ENCODE measurements at places on chromosomes 6 and 20.

- no peak for DNase-seq
Observed at GRCh38 chr6:1636272-1636825, 26.6 kb downstream of the FOXC1 start.

DNA sequence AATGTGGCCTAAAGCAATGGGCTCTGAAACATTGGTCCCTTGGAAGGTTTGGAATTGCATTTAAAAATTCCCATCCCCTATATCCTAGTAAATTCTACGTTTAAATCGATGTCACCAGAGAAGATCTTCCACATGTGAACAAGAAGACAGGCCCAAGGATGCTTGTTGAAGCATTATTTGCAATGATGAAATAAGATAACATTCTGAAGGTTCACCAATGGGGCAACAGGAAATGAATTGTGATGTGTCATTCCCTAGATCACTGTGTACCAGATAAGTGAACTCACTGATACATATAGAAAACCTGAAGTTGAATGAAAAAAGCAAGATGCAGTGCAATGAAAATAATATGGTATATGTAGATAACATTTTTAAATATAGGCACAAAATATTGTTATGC is 464.3 kb upstream of the BTBD3 start:
- DNase-seq, result peak; percentile 65

- no peak for DNase-seq
Observed at GRCh38 chr6:124163676-124164075, 360.0 kb downstream of the NKAIN2 start.

GRCh38 chr20:20327746-20328145 is 40.2 kb upstream of the INSM1 start:
- DNase-seq, result peak; percentile 4

DNA sequence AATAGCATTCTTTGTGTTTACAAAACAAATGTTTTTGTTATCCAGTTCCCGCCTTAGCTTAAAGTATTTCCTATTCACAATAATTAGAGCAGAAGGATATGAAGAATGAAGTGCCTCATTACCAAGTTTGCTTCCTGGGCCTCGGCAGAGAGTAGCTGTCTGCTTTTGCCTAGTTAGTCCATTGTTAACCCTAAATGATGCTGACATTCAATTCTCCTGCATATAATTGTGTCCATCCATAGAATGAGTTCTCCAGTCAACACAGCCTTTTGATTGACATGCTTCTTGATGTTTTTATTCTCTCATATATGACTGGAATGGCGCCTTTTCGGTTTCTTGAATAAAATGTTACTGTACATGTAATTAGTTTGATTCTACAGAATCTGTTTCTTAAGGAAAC is 100.9 kb downstream of the MYB start:
- no peak for DNase-seq

GRCh38 chr20:44166008-44166407 is 21.0 kb downstream of the JPH2 start:
- peak; percentile 80 for DNase-seq

- DNase-seq, result peak; percentile 19
Observed at GRCh38 chr20:44576297-44576696, 6.1 kb upstream of the PKIG start.

GRCh38 chr6:147825848-147826247 is 317.4 kb downstream of the SAMD5 start:
- DNase-seq, result no peak

DNA sequence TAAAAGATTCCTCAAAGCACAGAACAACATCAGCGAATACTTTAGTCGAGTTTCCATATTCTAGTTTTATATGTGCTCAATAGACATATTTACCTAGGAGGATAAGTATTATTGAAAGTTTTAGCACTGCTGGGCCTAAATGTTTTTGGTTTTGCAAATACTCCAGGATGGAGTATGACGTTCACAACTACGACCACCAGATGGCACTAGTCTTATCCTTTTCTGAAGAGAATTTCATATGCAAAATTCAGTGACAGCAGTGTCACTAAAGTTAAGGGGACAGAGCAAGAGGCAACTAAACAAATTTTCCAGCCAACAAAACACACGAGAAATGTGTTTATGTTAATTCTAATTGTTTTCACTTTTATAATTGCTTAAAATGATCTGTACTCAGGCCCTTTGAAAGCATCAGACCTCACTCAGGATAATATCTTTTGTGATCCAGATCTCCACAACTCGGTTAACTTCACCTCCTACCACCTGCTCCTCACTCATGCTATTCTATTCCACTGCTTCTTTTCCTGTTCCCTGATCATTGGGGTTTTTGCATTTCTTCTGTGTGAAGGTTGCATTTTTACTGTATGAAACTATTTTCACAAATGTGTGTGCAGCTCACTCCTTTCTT is 220.8 kb downstream of the TRDN start:
- peak; percentile 49 for DNase-seq

GRCh38 chr6:8829796-8830195 is 394.5 kb upstream of the SLC35B3 start:
- DNase-seq, result no peak

- DNase-seq, result no peak
Observed at GRCh38 chr6:36605560-36606391, 11.6 kb downstream of the SRSF3 start.

DNA sequence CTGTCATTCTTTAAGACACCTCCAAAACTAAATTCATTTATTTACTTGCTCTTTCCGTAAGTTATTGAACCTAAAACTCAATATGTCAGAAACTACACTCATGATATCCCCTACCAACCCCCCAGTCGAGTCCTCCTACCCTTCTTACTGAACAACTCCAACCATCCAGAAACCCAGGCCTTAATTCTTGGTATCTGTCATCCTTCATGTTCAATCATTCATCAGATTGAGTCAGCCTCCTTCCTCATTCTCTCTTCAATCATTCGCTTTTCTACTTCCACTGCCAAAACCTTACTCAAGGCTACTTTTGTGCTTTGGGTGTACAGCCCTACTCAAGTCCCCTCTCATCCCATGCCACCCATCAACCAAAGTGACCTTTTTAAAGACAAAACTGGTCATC is 95.7 kb downstream of the SMLR1 start:
- DNase-seq, result no peak

GRCh38 chr6:44590471-44590870 is 203.0 kb downstream of the CDC5L start:
- DNase-seq, result no peak

DNA sequence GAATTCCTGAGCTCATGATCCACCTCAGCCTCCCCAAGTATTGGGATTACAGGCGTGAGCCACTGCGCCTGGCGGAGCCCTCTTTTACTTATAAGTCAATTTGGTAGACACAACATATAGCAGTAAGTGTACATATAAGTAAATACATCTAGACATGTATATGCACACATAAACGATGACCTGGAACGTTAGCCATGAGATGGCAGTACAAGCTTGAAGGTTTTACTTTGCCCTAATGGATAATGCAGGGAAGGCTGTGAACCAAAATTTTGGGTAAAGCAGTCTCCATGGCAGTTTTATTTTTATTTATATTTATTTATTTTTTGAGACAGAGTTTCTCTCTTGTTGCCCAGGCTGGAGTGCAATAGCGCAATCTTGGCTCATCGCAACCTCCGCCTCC is 2.4 kb upstream of the GNMT start:
- DNase-seq, result no peak

DNA sequence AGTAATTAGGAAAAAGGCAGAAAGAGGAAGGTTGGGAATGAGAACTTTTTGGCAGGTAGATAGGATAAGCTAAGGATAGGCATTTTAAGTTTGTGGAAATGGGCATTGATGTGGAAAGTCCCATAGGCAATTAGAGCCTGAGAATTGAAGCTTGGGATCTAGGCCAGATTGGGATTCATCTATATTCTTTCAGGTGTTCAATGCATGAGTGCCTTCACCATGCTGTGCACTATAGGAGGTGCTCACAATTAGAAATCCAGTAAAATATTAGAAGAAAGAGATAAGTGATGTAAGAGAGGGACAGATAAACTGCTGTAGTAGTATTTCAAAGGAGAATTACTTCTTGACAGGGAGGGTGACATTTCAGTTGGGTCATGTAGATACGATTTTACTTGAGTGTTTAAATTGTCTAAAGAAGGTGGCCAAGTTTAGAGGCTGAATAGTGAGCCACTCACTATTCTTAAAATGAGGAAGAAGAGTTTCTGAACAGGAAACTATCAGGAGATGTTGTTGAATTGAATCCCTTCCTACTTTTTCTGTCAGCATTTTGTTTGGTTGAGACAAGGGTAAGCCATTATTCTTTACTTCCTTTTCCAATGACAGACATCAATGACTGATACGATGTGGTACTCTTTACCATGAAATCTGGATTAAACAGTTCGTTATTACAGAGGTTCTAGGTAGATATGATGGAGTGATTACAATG is 31.0 kb upstream of the CTAGE9 start:
- no peak for DNase-seq

DNA sequence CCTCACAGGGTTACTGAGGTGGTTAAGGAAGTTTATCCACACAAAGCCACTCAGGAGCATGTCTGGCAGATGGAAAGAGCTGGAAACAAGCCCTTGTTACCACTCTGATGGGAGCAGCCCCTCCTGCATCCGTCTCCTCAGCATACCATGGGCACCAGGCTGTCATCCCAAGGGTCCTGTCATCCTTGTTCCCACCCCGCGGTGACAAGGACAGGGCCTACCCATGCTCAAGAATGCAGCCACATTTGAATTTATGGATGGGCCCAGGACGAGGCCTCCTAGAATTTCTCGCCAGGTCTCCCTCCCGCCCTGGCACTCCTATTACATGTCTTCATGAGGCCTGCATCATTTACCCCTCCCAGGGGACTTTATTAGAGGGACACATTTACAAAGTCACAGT is 60.0 kb downstream of the NPEPL1 start:
- DNase-seq, result no peak

- DNase-seq, result no peak
Observed at GRCh38 chr20:14208956-14209355, 128.5 kb downstream of the FLRT3 start.
